Brain pericyte (primary cell): ENCODE measurements at places on chromosomes 4 and X.

DNA sequence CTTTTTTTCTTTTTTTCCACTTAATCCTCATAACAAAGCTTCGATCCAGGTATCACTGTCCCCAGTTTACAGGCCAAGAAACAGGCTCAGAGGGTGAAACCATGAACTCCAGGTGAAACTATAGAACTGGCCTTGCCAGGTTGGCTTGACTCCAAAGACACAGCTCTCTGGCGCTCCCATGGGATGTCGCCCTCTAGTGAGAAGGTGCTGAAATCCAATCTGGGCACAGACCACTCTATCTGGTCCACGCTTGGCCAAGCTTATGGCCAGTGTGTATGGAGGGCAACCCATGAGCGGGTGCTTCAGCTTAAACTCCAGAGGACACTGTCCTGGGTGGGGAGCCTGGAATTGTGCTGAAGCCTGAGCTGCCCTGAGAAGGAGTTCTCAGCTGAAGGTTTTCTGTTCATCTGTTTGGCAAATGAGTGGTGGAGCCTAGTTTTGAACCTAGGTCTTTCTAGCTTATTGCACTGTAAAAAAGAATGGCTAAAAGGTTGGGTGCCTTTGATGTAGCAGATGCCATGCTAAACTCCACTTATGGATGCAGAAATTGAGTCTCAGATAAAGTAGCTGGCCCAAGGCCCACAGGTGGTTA is 70.5 kb downstream of the SEL1L3 start:
- no peak for DNase-seq

DNA sequence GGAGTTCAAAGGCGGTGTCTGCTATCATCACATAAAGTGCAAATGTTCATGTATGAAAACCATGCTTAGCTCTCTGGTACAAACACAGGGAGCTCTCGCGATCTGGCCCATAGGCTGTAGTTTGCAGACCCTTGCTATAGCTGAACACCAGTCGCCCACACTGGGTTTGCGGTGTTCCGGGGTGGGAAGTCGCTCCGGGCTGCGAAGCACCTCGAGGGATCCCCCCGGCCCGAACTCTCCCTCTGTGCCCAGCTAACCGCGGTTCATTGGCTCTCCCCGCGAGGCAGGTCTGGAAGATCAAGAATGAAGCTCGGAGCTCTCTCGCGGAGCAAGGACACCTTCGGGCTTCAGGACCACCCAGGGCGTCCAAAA is 341 bp upstream of the PRPS2 start:
- no peak for DNase-seq

- no peak for DNase-seq
Observed at GRCh38 chrX:27608671-27609070, 18.5 kb downstream of the DCAF8L2 start.

DNA sequence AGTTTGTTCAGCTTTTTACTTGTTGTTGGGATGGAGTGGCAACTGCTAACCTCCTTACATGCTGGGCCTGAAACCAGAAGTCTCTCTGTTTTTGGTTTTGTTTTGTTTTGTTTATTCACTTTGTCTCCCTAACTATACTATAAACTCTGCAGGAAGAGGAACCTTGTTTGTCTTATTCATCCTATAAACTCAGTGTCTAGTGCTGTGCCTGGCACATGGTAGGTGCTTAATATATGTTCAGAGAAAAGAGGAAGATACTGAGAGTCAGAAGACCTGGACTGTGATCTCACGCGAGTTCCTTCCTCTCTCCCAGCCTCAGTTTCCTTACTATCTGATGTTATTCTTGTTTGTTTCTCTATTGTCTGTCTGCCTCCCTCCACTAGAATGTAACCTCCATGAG is 71.3 kb downstream of the PRPS1 start:
- no peak for DNase-seq

DNA sequence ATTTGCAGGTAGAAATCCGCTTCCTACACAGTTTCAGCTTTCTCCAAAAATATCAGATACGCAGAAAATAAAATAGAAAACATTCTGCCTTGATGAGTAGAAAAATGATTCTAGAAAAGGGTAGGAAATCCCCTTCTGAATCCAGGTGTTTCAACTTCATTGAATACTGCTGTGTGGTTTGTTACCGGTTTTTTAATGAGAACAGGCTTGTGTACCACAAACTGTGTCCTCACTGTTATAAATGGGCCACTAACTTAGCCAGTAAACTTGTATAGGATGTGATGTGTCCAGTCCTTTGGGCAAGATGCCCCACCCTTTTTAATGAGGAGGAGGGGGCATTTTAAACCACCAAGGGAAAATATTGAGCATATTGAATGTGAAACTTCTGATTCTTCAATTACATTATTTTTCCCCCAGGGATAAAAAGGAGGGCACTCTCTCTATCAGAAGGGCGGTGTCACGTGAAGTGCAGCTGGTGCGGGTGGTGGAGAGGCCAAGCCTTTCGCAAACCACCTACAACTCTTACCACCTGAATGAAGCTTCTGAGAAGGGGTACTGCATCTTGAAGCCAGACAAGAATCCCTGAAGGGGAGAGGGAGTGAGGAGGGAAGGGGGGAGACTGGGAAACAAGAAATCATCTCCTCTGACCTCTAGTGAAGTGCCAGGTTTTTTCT is 4.5 kb downstream of the CXXC4 start:
- DNase-seq: no peak
